DMS 273 treated with DMSO at 0.1 percent for 48 hours (cell line): ENCODE measurements at places on chromosomes 11 and 22.

DNA sequence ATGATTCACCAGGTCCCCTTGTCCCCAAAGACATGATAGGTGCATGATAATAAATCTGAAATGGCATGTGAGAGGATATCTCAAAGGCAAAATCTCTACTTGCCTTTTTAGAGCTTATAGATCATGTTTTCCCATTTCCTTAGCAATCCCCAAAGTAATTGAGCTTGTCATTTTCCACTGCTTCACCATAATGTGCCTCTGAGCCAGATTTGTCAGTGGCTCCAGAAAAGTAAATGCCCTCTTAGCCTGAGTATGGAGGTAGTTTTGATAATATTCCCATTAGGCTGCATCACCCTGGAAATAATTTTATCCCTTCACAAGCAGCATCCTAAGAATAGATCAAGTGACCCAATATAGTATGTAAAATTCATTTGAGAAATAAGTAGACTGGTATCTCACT is 36.7 kb upstream of the ADSL start:
- DNase-seq: no peak

DNA sequence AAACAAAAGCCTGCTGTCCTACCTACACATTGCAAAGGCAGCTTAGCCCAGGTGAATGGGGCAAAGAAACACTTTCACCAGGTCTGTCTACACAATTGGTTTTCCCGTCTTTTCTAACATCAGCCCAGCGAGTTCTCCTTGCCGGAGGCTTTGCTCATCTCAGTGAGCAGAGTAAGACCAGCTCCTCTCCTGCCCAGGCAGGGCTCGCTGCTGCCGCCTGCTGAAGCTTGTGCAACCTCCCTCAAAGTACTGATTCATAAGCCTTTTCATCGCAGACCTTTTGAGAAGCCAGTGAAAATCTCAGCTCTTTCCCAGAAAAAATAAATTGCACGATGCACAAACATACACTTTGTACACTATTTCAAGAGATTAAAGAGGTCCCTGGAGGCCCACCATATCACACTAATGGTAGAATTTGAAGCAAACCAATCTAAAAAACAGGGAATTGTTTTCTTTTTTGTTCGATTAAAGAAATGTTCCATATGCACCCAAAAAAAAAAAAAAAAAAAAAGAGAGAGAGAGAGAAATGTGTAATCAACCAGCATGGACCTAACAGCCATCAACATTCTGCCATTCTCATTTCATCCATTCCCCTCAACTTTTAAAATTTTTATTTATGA is 328.1 kb upstream of the MPPED2 start:
- DNase-seq: no peak

- DNase-seq: peak; percentile 23
These were observed 1.3 kb upstream of the STX3 start for GRCh38 chr11:59753650-59754493.

DNA sequence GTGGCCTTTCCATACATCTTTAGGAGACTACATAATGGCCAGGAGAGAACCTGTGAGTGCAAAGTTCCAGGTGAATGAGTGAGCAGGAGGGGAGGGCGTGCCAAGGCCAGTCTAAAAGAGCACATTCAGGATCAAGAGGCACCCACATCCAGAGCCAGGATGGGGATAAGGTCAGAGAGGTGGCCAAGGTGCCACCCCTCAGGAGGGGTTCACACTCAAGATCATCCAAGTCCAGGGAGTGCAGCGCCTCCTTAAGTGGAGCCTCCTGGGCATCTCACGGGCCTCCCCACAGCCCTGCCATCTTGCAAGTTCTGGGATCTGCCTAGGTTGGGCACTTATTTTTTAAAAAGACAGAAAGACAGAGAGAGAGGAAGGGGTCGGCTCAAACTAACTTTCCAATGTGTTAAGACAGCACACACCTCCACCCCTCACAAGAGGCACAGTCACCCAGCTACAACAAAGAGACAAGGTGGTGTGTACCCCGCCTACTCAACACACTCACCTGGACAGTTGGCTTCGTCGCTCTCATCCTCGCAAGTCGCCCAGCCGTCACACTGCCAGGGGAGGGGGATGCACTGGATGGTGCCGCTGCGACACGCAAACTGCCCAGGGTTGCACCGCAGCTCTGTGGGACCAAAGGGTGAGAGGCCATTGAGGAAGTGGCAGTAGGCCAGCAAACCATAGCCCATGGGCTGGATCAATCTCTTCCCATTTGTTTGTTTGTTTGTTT is 33.2 kb downstream of the DGCR2 start:
- DNase-seq: no peak

DNA sequence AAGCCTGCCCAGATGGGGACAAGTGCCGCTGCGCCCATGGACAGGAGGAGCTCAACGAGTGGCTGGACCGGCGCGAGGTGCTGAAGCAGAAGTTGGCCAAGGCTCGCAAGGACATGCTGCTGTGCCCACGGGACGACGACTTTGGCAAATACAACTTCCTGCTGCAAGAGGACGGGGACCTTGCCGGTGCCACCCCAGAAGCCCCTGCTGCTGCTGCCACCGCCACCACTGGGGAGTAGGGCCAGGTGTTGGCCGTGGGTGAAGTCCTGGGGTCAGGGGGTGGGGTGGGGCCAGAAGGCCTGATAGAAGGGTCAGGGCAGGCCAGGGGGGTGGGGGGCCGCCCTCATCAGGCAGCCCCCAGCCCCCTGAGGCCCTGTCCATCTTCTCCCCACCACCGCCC is 24.6 kb upstream of the TEF start:
- no peak for DNase-seq

DNA sequence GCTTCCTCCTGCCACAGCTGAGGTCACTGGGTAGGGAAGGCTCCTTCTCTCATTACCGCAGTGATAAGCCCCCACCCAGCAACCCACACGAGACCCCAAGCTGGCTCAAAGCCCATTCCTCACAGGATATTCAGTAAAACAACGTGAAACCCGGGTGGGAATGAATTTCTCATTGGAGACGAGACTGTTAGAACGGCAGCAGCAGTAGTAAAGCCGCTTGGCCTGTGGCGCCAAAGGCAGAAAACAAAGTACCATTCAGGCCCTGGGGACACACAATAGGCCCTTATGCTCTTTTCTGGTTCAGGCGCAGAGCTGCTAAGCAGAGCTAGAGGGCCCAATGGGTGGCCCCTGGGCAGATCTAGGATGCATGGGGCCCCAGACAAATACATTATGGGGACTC is 45.3 kb downstream of the PC start:
- DNase-seq: no peak

DNA sequence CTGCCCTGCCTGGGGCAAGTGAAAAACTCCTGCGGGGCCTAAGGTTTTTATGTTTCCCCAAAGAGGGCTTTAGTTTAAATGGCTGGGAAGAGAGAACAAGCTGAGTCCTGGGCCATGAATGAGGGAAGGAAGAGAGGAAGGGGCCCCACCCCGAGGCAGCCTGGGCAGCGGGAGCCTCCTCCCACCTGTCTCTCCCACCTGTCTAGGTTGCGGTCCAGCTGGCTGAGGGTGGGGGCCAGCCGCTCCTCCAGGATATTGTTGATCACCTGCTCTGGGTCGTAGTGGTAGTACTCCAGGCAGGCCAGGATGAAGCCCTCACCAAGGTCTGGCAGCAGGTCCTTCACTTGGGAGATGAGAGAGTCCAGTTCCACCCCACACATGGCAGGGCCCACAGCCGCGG is 34.6 kb downstream of the UQCR10 start:
- DNase-seq: no peak

- no peak for DNase-seq
These were observed 3.6 kb downstream of the SIPA1 start for GRCh38 chr11:65641297-65642013.

- DNase-seq: no peak
These were observed 10.0 kb downstream of the CDPF1 start for GRCh38 chr22:46240073-46240472.

- DNase-seq: no peak
These were observed 121.1 kb downstream of the NXPE2 start for GRCh38 chr11:114799476-114799875.

GRCh38 chr11:128341280-128342248 is 245.8 kb downstream of the ETS1 start:
- no peak for DNase-seq

DNA sequence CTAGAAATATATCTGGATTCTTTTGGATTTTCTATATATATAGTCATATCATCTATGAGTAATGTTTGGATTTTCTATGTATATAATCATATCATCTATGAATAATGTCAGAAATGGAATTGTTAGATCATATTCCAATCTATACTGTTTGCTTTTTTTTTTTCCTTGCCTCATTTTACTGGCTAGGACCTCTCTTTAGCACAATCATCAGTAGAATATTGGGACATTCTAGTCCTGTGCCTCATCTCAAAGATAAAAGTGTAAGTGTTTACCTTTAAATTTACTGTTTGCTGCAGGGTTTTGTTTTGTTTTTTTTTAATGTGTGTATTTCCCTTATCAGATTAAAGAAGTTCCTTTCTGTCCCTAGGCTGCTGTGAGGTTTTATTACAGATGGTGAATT is 97.0 kb downstream of the C11orf65 start:
- DNase-seq: no peak

- DNase-seq: no peak
These were observed 11.6 kb downstream of the LRRC32 start for GRCh38 chr11:76658651-76659650.

DNA sequence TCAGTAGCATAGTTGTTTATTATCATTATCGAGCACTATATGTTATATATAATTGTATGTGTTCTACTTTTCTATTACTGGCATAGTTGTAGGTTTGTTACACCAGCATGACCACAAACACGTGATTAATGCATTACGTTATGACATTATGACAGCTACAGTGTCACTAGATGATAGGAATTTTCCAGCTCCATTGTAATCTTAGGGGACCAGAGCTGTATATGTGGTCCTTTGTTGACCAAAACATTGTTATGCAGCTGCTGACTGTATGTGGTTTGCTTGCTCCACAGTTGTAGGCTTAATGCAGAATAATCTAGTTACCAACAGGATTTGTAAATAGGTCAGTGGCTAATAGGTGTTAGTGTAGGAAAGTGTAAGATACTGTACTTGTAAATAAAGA is 66.1 kb downstream of the HSD17B12 start:
- DNase-seq: no peak

DNA sequence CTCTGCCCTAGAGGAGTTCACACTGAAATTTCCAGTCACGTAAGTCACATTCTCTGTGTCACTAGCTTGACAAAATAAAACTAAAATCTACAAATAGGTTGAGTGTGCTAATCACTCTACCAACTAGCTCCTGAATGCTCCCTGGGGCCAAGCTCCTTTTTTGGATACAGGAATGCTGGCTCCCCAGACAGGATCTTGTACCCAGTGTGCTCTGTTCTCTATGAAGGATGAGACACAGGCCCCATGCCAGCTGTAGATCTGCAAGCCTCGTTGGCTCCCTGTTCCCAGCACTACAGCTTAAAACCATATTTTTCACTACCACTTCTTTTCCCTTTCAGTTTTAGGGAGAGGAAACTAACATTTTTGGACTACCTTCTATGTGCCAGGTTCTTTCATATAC is 3.7 kb upstream of the IPO7 start:
- no peak for DNase-seq
